ENCODE measurements at places on chromosomes 3 and 15. TPM values are rescaled to one million over a fixed set of nuclear protein-coding genes. Genes with fewer than 3 reads are reported as not detected.

- no peak for DNase-seq
Observed at GRCh38 chr3:45169125-45169904, 23.1 kb upstream of the CDCP1 start.

GRCh38 chr3:195182470-195182795 is 88.5 kb downstream of the XXYLT1 start:
- peak; percentile 38 for DNase-seq

DNA sequence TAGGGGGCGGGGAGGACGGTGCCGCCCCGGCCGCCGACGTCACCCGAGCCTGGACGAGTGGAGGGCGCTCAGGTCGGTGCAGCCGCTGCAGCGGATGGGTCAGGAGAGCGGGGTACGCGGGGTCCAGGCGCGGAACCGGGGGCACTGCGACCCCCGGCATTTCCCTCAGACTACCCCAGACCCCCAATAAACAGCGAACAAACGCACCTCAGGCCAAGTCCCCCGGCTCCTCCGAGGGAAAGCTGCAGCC is 78.9 kb downstream of the IQSEC1 start:
- peak; percentile 73 for DNase-seq

DNA sequence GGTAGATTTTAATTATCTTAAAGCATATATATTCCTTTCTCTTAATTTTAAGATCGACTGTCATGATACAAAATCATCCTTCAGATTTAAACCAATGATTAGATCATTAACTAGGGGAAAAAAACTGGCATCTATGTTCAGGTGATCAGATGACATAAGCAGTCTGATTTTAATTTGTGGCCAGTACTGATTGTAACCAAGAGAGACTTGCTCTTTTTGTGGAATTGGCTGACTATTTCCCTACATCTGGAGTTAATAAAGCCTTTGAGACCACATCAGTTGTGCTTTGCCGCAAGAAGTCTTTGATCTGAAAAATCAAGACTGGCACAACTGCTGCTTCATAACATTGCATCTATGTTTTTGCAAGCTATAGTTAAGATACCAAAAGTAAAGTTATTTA is 148.4 kb upstream of the CGNL1 start:
- no peak for DNase-seq

GRCh38 chr3:8931342-8931741 is 31.9 kb downstream of the RAD18 start:
- no peak for DNase-seq

- no peak for DNase-seq
Observed at GRCh38 chr3:36904641-36905040, 40.2 kb downstream of the TRANK1 start.

DNA sequence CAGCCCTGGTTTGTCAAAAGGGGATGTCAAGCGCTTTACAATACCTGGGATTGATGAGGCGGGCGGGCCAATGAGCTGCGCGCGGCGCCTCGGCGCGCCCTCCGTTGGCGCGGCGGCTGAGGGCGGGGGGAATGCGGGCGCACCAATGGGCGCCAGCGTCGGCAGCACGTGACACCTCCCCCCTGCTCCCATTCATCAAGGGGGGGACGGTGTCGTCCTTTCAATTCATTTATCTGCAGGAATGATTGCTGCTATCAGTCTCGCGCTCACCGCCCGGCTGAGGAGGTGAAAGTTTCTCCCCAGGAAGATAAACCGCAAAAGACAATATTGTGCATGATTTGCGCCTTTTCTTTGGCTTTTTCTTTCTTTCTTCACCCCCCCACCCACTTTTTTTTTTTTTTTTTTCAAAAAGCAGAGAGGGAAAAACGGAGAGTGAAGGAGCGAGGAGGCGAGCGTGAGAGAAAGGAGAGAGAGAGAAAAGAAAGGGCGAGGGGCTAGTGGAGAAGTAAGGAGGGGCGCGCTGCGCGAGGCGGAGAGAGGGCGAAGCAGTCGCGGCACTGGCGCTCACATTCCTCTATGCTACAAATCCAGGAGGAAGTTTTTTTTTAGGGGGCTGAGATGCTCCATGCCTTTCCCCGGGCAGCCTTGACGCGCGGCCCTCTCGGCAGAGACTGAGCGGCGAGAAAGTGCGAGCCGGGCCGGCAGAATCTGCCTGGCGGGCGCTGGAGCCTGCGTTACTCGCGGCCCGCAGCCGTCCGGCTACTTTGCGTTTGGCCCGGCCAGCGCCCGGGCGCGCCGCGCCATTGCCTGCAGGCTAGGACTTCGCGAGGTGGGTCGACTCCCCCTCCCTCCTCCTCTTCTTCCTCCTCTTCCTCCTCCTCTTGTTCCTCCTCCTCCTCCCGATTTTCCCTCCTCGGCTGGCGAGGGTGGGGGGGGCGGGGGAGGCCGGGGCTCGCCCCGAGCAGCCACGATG is at the start of gene ZIC1:
TSS of gene ZIC1 (plus strand) at position 223 of the 973 bp plus-strand sequence. CDS start at position 971, 748 bp downstream.
- DNase-seq, result peak; percentile 91

GRCh38 chr3:159643406-159643805 is 345.2 kb upstream of the IL12A start:
- DNase-seq, result no peak

DNA sequence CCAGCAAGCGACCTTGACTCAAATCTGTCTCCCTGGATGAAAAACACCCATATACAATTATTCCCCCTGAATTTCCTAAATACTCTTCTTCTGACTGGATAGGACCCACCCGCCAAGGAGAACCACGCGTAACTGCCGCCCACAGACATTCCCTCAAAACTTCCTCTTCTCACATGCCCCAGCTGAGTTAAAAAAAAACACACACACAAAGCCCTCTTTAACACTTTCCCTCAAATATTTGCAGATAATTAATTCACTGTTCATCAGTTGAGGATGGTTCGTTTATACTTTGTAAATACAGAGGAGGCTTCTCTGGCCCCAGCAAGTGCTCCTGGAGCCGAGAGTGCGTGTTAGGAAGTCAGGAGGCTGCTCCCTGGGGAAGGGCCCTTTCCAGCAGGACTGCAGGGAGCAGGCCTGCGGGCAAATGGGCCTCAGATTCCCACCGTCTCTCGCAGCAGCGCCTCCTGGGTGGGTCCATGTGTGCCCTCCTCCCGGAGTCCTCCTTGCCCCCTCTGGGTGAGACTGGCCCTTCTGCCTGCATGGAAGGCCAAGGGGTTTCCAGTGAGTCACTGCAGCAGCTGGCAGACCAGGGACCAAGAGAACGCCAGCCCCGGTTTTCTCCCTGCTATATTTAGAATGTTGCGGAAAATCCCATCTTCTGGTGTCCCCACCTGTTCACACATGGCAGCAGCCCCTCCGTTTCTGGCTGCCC is 46.8 kb downstream of the MGLL start:
- no peak for DNase-seq

- DNase-seq, result no peak
Observed at GRCh38 chr3:182959474-182960350, 20.6 kb downstream of the DCUN1D1 start.

- DNase-seq, result no peak
Observed at GRCh38 chr15:100902436-100903167, 16.6 kb upstream of the LRRK1 start.

ATP13A5 gene
- 0.41 TPM for total RNA-seq

CRTAP gene
- total RNA-seq, result 9.8 TPM

KBTBD8 gene
- total RNA-seq, result 19.2 TPM

TMEM40 gene
- not detected for total RNA-seq

Measured in frontal cortex (tissue), 4 donors.